Right atrium auricular region (tissue), 2 donors: ENCODE measurements at places on chromosomes 2 and 18. TPM values are rescaled to one million over a fixed set of nuclear protein-coding genes. Genes with fewer than 3 reads are reported as not detected.

GRCh38 chr2:182101263-182101662 is 115.6 kb downstream of the PPP1R1C start:
- no peak for DNase-seq

DNA sequence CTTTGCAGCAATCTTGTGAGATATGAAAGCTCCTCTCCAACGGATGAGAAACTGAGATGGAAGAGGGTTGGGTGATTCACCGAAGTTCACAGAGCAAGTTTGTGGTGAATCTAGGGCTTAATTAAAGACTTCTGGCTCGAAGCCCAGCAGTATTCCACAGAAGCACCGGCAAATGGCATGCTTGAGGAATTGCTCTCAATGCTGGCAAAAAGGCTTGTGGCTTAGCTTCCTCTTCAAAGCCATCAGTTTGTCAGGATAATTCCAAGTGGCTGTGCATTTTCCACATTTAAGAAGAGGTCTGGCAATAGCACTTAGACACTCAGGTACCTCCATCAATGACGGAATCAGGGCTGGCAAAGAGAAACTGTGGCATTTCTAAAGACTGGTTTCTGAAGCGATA is 98.7 kb upstream of the SLC66A3 start:
- no peak for DNase-seq

- DNase-seq: no peak
Measured at GRCh38 chr18:58458304-58458703, 170.6 kb downstream of the ALPK2 start.

- DNase-seq: no peak
Measured at GRCh38 chr2:6442252-6442985, 423.3 kb downstream of the CMPK2 start.

DNA sequence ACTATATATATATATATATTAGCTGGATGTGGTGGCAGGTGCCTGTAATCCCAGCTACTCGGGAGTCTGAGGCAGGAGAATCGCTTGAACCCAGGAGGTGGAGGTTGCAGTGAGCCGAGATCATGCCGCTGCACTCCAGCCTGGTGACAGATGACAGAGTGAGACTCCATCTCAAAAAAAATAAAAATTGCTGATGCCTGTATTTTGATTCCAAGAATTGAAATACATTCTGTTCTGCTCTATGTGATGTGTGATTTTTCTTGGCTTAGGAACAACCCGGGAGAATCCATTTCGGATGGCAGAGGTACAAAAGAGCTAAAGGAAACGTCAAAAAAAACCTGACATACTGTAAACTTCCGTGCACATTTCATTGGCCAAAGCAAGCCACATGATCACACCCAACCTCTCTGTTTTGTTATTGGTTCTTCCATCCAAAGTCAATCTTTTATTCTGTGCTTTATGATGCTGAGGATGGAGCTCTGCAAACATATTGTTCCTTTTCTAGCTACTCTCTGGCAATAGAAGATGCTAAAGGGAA is 478.1 kb upstream of the MAP2 start:
- no peak for DNase-seq

- DNase-seq: no peak
Measured at GRCh38 chr2:152093464-152093863, 5.4 kb downstream of the CACNB4 start.

DNA sequence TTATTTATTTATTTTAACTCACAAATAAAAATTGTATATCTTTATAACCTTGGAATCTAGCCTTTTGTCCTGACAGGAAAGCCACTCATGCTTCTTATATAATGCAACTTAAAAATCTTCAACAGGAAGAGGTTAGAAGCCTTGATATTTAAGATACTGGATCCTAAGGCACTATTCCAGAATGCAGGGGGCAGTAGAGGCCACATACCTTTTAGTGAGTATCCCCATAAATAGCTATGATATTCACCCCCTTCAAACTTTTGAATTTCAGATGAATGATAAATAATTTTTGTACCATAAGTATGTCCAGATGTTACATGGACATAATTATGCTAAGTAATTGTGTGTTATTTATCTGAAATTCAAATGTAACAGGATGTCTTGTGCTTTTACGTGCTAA is 592.7 kb upstream of the VRK2 start:
- DNase-seq: no peak

GRCh38 chr2:191927319-191927867 is 80.5 kb upstream of the CAVIN2 start:
- DNase-seq: no peak

- no peak for DNase-seq
Measured at GRCh38 chr2:177547122-177547521, 154.5 kb downstream of the AGPS start.

DNA sequence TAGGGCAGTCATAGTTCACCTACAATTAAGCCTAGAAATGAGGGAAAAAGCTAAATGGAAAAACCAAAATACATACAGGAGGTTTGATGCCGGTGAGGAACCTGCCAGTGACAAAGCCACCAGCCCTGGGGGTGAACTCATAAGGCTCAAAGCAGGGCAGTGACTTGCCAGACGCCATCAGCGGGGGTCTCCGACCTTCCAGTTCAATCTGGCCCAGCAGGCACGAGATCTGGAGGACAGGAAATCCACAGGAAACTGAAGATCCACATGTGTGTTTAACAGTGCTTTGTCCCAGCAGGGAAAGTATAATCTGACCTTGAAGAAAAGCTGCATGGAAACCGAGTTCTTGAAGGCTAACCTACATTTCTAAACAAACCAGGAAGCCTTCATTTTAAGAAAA is 60.1 kb downstream of the POLR1A start:
- DNase-seq: no peak

DNA sequence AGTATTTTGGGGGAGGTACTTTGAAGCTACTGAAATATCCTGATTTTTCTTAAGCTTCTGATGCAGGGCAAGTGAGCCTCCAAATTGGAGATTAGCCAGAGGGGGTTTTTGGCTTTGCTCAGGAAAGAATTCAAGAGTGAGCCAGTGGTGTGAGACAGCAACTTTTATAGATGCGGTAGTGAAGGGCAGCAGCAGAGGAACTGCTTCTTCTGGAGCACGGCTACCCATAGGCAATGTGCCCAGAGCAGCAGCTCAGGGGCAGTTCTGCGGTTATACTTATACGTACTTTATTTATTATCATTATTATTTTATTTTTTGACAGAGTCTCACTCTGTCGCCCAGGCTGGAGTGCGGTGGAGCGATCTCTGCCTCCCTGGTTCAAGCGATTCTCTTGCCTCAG is 19.8 kb upstream of the NT5DC4 start:
- DNase-seq: peak; percentile 57

- no peak for DNase-seq
Measured at GRCh38 chr18:32086881-32087280, 4.8 kb upstream of the RNF138 start.

GRCh38 chr18:40867459-40867858 is 1087.6 kb upstream of the PIK3C3 start:
- DNase-seq: no peak

DNA sequence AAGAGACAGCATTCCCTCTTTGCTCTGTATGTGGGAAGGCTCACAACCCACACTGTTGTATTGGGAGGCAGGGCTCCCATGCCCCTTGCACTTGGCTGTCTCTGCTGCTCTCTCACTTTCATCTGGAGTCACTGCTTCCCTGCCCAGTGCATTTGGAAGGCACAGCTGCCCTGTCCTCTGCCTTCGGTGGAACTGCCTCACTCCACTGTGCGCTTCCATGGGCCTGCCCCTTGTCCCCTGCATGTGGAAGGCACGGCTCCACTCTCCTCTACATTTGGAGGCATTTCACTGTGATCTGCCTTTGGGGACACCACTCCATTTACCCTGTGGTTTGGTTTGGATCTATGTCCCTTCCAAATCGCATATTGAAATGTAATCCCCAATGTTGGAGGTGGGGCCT is 9.1 kb upstream of the PROM2 start:
- DNase-seq: peak; percentile 28

- no peak for DNase-seq
Measured at GRCh38 chr2:234395891-234396420, 100.9 kb downstream of the ARL4C start.

LHCGR gene
- not detected for total RNA-seq

TTN gene
- 3,257 TPM for total RNA-seq

TDRD15 gene
- total RNA-seq: not detected

CHAC2 gene
- total RNA-seq: 4.3 TPM

FBXO15 gene
- not detected for total RNA-seq

IL18RAP gene
- 0.30 TPM for total RNA-seq

ABHD1 gene
- total RNA-seq: 1.0 TPM

NT5DC4 gene
- not detected for total RNA-seq

MEP1B gene
- not detected for total RNA-seq

NR4A2 gene
- total RNA-seq: 8.9 TPM
